ENCODE measurements at places on chromosomes 6 and 20.

DNA sequence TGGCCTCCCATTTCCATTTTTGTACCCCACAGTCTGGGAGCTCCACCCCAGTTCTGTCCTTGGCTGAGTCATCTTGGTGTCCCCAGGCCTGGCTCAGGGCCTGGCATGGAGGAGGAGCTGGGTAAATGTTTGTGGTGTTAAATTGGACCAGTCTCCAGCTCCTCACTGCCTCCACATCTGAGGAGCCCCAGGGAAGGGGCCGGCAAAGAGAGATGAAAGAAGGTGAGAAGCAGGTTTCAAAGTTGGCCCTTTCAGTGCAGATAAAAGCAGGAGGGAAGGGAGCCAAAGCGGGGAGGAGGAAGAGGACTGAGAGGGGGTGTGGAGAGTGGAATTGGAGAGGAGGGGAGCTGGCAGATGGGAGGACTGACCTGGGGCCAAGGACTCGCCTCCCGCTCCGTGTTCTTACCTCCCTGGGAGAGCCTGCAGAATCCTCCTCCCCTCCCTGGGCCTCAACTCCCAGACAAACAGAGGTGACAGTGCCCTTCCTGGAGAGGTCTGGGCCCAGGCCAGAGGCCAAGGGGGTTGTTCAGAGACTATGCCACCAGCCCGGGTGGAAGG, 89.0 kb downstream of the CD40 start:
- no peak for DNase-seq

GRCh38 chr6:134708079-134708478, 241.8 kb downstream of the ALDH8A1 start:
- no peak for DNase-seq

GRCh38 chr20:40658509-40658908, 30.5 kb downstream of the MAFB start:
- DNase-seq: no peak

- no peak for DNase-seq
Measured at GRCh38 chr20:14203657-14204056, 133.8 kb downstream of the FLRT3 start.

DNA sequence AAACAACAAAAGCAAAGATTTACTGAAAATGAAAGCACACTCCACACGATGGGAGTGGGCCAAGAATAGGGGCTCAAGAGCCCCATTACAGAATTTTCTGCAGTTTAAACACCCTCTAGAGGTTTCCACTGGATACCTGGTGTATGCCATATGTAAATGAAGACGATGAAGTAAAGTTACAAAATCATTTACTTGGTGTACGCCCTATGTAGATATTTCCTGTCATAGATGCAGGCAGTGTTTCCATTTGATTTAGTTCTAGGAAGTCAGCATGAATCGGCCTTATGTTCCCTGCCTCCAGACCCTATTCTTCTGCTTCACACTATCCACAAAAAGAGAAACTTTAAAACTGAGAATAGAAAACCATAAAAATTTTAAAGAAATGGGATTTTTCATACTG, 404.4 kb upstream of the GJE1 start:
- DNase-seq: no peak

DNA sequence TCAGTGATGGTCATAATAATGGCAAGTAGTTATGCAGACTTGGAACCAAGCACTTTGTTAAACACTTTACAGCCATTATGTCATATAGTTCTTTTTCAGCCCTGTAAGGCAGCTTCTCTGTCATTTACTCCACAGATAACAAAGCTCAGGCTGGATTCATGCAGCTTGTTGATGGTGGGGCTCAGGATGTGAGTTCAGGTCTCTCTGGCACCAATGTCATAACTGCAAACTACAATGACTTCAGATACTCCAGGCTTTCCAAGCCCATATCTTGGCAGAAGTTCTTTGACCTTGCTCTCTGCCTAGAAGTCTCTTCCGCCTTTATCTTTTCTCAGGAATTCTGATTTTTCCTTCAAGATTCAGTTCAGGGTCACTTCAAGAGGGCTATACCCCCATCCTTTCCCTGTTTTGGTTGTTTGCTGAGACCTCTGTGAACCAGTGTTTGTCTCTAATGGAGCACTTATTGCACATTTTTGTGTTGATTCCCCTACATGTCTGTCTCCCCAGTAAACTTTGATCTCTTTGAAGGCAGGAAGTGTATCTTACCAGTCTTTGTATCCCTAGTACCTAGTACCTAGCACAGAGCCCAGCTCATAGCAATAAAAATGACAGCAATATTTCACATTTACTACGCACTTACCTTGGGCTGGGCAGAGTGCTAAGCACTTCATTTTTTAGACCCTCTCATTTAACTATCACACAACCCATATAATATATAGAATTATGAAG, 19.7 kb upstream of the EFHC1 start:
- no peak for DNase-seq

DNA sequence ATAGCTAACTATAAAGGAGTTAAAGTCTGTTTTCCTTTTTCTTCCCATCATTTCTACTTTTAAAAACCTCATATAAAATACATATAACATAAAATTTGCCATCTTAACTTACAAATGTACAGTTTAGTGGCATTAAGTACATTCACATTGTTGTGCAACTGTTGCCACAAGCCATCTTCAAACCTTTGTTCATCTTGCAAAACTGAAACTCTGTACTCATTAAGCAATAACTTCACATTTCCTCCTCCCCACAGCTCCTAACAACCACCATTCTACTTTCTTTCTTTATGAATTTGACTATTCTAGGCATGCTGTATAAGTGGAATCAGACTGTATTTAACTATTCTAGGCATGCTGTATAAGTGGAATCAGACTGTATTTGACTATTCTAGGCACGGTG, 4.5 kb downstream of the CCDC170 start:
- DNase-seq: no peak

GRCh38 chr6:53593001-53593488, 48.1 kb upstream of the GCLC start:
- DNase-seq: no peak

DNA sequence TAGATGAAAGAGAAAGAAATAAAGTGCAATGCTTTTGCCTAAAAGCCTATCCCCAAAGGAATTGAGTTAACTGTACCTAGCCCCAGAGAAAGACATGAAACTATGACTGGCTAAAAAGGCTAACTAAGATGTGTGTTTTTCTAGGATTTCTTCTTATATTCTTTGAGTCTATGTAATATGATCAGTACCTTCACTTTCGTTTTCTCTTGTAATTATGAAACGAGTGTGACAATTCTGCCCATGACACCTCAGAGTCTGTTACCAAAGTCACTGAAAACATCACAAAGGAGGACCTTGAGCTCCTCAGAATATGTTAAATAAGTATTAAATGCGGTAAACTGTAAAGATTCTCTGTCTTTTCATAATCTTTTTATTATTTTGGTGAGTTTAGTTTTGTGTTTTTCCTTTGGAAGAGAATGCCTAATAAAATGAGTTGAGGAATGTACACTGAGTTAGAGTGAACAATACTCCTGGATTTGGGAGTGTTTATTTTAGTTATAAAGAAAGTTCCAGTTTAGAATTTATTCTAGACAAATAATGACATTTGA, 141.3 kb downstream of the FUT9 start:
- DNase-seq: no peak

- no peak for DNase-seq
Measured at GRCh38 chr6:70151616-70152015, 151.3 kb downstream of the COL9A1 start.

DNA sequence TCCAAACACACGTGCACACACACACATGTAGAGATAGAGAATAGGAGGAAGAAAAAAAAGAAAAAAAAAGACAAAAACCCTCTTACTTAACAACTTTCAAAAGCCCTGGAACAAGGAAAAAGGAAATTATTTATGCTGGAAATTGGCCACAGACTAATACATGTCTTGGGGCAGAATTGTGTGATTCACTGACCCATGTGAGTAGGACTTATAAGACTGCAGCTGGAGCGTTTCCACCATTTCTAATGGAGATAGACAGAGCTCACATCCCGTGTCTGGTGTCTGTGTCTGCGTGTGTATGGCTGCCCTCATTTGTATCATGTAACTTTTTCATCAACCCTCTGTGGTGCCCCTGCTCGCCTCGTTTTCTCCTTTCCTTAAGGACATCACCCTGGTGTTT, 99.8 kb upstream of the PDE10A start:
- no peak for DNase-seq

GRCh38 chr6:163729127-163729872, 314.8 kb downstream of the QKI start:
- DNase-seq: no peak

DNA sequence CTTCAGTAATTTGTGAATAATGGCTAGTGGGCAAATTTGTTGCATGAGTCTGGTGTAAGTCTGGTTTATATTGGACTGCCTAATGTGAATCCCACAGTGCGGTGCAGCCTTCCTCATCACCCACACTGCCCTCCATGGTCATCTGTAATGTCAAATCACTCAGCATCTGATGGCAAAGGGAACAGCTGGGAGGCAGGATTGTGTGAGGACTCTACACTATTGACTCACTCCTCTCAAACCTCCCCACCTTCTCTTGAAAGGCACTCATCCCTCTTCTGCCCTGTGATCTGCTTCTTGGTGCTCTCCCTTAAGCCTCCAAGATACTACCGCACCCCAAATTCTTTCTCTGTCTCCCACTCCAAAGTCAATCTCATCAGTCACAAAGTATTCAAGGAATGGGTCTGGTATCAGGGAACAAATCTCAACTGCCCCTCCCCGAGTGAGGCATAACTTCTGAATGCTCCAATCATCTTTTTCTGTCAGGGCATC, 146.0 kb upstream of the BEND6 start:
- no peak for DNase-seq

- DNase-seq: no peak
Measured at GRCh38 chr6:157456524-157456829, 75.5 kb downstream of the ZDHHC14 start.

GRCh38 chr20:51285684-51286083, 256.8 kb downstream of the NFATC2 start:
- no peak for DNase-seq

GRCh38 chr20:64077876-64078551, 1.3 kb downstream of the RGS19 start:
- peak; percentile 39 for DNase-seq

- no peak for DNase-seq
Measured at GRCh38 chr6:138145402-138145801, 16.3 kb upstream of the ARFGEF3 start.

DNA sequence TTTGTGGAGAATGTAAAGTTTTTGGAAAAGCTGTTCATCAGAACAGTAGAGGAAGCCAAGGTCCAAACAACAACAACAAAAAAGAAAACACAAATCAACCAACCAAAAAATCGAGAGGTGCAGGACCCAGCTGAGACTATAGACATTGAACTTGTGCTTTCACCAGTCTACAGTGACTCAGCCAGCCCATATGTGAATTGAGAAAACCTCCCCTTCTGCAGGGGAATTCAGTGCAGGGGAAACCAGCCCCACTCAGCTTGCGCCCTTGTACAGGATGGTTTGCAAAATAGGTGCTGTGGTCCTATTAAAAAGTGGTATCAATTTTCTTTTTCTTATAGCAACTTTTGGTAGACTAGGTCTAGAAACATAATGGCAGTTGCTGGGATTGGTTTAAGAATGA, 21.3 kb downstream of the MLIP start:
- DNase-seq: no peak

GRCh38 chr20:13984211-13984610, 6.2 kb downstream of the SEL1L2 start:
- DNase-seq: no peak

DNA sequence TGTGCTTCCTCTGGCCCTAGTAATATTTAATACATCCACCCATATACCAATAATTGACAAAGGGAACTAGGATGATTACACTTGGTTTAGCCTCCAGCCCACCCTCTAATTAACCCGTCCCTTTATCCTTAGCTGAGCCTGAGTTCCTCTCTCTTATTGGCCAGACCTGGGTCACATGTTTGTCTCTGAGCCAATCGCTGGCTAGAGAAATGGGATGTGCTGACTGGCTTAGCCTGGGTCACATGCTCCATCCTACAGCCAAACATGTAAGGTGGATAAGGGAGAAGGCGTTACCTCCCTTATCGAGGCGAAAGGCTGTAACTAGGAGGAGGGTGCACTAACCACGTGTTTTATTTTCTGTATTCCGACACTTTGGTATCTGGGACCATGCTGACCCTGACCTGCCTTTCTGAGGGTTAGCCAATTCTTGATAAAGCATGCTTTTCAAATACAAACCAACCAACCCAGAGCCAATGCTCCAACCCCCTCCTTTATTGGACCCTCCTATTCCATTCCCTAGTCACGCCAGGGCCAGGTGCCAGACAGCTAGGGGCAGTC, 262.7 kb downstream of the PREX1 start:
- DNase-seq: no peak

DNA sequence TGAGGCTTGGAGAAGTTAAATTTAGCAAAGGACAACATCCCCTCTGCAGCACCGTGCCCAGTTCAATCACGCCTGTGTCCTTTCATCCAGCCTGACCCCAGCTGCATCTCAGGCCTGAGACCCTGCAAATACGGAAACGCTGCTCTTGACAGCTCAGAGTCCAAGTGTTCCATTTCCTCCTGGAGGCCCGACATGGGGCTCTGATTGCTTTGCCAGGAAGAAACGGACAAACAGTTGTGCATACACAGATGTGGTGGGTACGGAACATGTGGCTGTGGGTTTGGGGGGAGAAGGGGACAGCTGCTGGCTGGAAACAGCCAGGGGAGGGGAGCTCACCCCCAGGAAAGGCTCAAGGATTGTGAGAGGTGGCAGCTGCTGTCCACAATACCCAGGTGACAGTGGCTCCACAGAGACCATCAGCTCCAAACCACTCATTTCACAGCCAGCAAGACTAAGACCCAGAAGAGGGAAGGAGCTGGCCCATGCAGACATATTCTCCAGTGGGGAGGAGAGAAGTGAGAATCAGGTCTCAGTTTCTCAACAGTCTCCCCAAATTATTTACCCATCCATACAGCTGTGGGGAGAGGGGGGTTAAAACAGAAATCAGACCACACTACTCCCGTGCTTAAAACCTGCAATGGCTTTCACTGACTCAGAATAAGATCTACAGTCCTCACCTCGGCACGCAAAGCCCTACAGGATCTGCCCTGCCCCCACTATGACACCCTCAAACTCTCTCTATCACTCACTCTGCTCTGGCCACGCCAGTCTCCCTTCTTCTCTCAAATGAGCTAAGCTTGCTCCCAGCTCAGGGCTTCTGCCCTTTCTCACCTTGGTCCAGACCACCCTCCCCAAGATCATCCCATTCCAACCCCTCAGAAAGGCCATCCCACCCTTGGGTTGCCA, 89.1 kb downstream of the PREX1 start:
- DNase-seq: no peak
